CD4-positive, alpha-beta T cell treated with Interleukin-6 at 100 ng/mL for 8 hours (primary cell): ENCODE measurements at places on chromosomes 1 and 21.

DNA sequence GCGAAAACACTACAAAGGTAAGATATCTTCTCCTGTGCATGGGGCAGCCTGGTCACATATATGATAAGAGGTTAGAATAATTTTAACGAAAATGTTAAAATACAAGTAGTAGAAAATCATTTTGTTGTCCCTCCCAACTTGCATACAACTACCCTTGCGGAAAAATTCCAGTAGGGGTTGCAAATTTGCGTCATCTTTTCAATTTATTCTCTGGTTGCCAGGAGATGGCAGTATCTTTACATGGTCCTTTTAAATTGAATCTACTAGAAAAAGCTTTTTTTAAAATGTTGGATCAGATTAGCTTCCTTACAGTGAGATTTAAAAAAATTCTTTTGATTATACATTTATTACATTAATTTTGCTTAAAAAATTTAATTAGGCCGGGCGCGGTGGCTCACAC is 10.9 kb downstream of the S100PBP start:
- DNase-seq = no peak

- DNase-seq = peak; percentile 82
Observed at GRCh38 chr1:203268901-203269653, 36.2 kb upstream of the BTG2 start.

DNA sequence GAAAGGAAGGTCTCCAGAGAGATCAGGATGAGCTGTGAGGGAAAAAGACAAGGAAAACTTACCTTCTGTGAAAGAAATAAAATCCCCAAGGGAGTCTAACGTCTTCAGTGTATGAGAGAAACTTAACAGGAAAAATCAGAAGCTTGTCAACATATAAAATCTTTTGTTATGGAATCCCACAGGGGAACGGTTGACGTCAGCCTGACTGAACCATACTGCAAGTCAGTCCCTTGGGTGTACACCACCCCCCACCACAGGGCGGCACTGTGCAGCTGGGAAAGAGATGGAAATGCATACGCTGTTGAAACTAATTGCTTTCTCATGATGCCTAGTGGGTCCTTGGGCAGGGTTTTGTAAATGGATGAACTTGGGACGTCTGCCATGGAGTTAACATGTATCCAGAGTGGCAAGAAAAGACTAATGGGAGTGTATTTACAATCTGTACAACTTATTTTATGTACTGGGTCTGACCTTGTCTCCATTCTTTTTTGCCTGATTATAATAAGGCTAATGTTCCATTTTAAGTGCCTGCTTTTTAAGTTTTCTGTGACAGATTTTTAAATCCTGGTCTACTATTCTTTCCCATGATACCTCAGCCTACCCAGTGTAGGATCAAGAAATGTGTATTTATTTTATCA is 22.7 kb downstream of the UTP25 start:
- no peak for DNase-seq

DNA sequence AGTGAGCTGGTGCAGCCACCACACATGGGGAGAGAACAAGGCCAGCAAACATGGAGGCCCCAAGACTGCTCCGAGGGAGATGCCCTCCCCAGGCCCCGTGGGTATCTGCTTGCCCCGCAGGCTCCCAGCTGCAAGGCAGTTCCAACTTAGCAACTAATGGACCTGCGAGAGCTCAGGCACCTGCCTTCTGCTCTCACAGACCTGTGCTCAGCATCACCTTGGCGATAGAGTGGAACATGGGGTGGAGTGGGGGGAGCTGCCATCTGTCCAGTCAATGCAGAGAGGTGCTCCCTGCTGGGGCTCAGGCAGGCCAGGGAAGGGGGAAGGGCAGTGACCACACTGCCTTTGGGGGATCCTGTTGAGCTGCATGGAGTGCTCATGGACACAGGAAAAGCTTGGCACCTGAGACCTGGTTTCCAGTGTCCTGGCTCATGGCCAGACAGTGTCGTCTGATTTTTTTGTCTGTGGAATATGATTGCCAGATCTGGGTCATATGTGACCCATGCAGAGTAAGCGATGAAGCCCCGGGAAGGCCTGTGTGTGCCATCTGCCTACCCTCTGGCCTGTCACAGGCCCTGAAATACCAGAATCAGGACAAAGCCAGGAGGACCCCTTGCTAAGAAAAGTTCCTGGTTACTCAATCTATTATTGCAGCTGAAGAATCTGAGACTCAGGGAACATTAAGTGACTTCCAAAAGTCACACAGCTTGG is 39.9 kb upstream of the TENT5C start:
- no peak for DNase-seq

- no peak for DNase-seq
Observed at GRCh38 chr1:22111620-22112019, 31.3 kb downstream of the WNT4 start.

GRCh38 chr1:24864370-24864777 is 65.7 kb downstream of the RUNX3 start:
- no peak for DNase-seq

GRCh38 chr1:54409156-54410142 is 3.3 kb upstream of the SSBP3 start:
- DNase-seq = peak; percentile 43
